Lung (tissue), 17 donors: ENCODE measurements at places on chromosomes 2 and 18.

DNA sequence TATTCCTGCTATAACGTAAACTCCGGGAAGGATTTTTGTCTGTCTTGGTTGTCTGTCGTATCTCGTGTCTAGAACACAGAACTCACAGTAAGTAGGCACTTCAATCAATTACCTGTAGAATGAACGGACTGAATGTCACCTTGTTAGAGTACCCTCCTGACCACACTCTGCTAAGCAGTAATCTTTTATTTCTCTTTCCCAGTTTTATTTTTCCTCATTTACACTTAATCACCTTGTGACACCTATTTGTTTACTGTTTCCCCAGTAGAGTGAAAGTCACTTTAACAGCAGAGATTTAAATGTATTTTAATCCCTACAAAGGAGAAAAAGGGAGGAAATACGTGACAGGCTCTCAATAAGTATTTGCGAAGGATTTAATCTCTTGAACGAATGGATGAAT is 514 bp upstream of the EPB41L5 start:
- DNase-seq, result no peak

DNA sequence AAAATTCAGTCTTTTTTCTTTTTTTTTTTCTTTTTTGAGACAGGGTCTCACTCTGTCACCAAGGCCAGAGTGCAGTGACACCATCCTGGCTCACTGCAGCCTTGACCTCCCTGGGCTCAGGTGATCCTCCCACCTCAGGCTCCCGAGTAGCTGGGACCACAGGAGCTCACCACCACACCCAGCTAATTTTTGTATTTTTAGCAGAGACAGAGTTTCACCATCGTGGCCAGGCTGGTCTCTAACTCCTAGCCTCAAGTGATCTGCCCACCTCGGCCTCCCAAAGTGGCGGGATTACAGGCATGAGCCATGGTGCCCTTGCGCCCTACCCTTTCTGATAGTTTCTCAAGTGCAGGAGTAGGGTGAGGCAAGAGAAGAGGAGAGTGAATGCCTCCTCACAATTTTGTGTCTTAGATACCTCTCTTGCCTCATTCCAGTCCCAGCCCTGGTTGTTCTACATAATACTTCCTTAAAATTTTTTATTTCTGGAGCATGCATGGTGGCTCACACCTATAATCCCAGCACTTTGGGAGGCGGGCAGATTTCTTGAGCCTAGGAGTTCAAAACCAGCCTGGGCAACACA is 68.2 kb upstream of the CAB39 start:
- DNase-seq, result no peak

GRCh38 chr2:150697596-150697995 is 210.1 kb upstream of the RND3 start:
- DNase-seq, result no peak

GRCh38 chr2:2830576-2830975 is 499.5 kb upstream of the MYT1L start:
- DNase-seq, result no peak
